Stimulated activated CD4-positive, alpha-beta T cell treated with anti-CD3 and anti-CD28 coated beads, Interleukin-1b, Interleukin-23, amount 100 ng/mL, for 1 hour (primary cell): ENCODE measurements at places on chromosomes 7 and 10.
A peak's percentile ranks its signal among the peaks of the same experiment; 100 is the strongest.

DNA sequence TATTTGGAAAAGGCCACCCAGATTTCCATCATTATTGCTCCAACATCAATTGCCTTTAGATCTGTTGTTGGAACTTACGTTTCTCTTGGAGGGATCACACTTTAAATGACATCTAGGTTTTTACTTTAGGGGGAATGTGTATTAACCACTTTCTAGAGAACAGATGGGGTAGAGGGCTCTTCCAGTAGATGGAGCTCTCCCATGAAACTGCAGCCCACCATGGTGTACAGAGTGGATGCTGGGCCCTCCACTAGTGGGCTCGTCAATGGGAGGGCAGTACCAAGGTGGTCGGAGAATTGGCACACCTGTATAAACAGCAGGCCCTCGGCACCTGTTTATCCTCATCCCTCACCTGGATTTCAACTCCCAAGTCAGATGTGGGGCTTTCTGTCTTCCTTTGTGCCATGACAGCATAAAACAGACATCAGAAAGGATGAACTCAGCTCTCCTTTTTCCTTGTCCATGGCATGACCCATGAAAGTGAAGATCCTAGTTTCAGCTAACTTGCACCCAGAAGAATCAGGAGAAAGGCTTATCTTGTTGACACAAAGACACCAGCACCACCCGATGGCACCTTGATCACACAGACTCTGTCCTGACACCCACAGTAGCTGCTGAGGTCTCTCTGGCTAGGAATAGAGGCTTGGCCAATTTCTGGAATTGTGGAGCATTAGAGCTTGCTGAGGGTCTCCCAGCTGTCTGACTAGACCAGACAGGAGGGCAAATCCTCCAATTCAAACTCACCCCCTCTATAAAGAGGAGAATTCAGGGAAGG, 150.5 kb downstream of the CYP26A1 start:
- DNase-seq, result no peak

- no peak for DNase-seq
Measured at GRCh38 chr7:91837397-91838070, 43.0 kb downstream of the MTERF1 start.

- DNase-seq, result no peak
Measured at GRCh38 chr7:94354953-94355352, 39.7 kb upstream of the COL1A2 start.

DNA sequence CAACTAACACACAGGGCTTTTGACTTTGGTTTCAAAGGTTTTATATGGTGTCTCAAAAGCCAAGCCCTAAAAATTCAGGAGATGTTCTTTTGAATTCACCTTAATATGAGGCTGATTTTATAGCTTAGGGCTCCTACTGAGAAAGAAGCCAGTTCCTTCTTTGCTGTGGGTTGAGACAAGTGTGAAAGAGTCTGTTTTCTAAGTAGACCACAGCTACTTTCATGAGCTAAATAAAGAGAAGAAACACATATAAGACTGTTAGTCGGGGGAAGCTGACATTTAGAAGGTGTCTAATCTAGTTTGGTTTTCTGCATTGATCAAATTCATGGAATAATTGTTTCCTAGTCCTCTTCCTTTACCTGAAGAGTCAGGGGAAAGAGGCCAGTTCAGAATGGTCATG, 332.1 kb upstream of the CELF2 start:
- DNase-seq, result no peak

DNA sequence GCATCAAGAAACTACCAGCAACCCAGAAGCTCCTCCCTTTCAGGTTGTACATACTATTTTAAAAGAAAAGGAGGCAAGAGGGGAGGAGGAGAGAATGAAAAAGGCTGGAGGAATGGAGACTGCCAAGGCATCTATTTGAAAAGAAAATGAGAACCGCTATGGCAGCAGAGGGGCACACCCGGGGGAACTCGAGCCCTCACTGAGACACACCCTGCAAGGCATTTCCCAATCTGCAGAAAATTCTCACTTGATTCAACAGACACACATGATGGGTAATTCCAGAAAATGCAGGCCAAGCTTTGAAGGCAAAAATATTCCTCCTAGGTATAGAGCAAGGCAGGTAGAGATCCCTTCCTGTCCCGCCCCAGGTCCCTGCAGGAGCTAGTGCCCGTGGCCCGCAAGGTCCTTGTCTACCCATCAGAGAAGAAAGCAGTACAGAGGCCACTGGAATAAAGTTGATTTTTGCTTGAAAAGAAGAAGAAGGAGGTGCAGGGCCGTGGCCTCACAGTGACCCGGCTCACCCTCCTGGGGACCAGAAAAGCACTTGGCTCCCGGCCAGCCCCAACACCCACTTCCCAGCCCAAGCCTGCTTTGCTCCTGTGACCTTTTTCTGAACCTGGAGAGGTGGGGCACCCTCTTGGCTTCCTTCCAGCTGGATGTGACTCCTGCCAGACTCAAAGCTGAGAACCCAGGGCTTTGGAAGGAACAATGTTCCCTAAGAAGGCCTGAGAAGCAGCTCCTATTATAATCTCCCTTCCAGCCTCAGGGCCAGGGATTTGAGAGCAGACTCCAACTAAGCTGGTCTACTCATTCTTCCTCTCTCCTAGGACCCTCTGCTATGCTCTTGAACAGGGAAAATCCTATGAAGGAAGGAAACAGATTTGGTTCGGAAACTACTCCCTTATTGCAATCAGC, 6.2 kb upstream of the PIK3CG start:
- no peak for DNase-seq

GRCh38 chr10:125064681-125065492, 95.5 kb downstream of the CTBP2 start:
- no peak for DNase-seq

DNA sequence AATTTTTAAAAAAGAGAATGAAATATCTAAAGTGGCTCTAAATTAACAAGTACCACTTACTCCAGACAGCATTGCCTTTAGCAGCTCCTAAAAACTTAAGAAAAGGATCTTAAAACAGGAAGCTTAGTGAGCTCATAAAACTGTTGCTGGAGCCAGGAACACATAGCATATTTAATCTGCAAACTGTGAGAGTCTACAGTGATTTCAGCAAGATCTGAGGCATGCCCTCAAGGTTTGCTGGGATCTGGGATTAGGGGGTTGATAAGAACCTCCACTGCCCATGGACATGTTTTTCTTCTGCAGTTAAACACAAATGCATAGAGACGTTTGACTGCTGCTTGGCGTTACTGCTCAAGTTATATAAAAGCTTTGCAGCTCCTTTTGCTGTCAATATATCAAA, 3.8 kb downstream of the GLI3 start:
- no peak for DNase-seq

DNA sequence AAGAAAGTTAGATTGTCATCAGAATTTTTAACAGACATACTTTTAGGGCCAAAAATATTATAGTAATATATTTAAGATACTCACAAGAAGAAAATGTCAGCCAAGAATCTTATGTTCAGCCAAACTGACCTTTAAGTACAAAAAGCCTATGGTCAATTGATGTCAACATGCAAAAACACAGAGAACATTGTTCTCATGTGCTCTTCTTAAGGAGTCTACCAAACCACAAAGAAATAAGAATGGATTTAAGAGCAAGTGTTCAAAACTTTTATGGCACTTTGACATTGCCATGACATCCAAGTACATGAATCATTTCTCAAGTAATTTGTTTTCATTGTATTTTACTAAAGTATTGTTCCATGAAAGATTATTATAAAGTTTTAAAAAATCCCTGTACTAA, 180.4 kb downstream of the TMEM26 start:
- DNase-seq, result no peak

DNA sequence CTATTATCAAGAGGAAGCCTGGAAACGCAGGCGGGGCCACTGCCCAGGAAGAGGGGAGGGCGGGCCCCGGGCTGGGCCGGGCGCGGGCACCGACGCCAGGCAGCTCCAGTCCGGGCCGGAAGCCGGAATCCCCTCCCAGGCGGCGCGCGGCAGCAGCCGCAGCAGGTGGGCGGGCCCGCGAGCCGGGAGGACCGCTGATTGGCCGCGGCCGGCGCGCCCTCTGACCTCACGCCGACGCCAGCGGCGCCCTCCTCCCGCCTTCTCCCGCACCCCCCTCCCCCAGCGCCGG, 438 bp downstream of the BCL7B start:
- DNase-seq, result peak; percentile 78

GRCh38 chr7:875051-875450, 1.3 kb upstream of the GET4 start:
- no peak for DNase-seq

GRCh38 chr7:98745722-98746318, 124.0 kb downstream of the TMEM130 start:
- DNase-seq, result peak; percentile 34

- no peak for DNase-seq
Measured at GRCh38 chr10:14784459-14785055, 9.9 kb upstream of the FAM107B start.

DNA sequence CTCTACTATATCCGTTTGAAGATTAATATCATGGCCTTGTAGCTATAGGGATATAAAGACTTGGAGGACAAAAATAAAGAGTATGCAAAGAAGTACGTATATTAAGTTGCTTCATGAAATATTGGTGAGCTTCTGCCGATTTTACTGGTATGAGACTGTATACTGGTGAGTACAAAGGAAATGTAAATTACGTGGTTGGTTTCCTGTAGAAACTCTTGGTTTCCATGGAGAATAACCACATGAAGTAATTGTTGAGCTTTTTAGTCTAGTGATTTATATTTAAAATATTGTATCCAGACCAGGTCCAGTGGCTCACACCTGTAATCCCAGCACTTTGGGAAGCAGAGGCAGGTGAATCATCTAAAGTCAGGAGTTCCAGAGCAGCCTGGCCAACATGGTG, 32.2 kb upstream of the GLI3 start:
- no peak for DNase-seq

- DNase-seq, result no peak
Measured at GRCh38 chr7:74149603-74150002, 24.6 kb upstream of the EIF4H start.

DNA sequence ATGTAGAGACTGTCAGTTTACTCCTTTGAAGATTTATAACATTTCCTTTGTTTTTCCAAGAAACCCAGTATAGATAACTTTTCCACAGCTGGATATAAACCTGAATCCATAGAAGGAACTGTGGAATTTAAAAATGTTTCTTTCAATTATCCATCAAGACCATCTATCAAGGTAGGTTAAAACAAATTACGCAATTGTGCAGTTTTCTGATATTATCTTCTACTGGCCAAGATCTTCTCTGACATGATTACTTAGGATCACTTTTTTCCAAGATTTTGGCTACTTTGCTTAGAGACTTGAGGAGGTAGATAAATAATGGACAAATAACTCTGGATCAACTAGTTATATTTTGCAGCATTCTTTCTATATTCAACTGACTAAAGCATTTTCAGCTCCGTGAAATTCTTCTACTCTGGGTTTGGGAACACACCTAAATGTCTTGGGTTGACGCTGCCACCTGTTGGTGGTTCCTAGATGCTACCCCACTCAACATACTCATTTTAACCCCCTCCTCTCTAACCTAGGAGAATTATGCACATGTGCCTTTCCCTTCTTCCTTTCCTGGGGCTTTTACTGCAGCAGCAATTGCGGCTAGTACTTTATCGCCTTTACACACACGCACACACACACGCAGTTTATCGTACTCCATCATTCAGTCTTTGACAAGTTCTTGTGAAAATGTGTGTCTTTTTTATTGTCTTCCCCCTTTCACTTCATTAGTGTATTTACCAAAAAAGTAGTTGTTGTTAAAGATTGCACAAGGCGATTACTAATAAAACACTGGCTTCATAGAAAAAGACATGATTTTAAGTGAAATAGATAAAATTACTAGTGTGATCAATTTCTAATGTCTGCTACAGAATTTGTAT, 32.7 kb downstream of the ABCB5 start:
- no peak for DNase-seq

DNA sequence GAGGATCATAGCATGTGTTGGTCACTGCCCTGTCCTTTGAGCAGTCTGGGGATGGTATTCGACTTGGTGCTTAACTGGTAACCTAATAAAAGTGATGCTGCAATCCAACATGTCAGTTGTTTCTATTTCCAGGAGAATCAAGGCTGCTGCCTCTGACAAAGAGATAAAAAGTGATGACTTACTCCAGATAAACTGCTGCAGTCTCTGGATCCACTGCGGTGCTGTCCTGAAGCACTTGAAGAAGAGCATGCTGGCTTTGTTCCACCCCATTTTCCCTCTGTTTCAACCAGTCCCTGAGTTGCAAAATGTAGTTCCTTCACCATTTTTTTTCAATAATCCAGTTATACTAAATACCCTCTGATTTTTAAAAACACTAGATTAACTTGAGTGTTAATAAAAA, 403.5 kb upstream of the ANKRD30A start:
- no peak for DNase-seq

DNA sequence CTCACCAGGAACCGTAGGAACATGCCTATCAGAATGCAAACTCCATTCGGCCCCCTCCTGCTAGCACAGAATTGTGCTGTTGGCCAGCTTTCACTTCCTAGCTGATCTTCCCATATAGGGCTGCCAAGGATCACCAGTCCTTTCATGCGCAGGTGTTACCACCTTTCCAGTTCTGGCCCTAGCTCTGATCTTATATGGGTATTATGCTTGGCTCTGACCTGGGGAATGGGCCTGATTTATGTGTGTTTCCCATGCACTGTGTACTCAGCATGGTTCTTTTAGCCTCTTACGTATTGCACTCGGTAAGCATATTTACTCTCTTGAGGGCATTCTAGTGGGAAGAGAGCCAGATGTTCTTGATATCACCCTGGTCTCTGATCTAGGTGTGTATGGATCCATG, 11.1 kb downstream of the SLC35G1 start:
- no peak for DNase-seq

DNA sequence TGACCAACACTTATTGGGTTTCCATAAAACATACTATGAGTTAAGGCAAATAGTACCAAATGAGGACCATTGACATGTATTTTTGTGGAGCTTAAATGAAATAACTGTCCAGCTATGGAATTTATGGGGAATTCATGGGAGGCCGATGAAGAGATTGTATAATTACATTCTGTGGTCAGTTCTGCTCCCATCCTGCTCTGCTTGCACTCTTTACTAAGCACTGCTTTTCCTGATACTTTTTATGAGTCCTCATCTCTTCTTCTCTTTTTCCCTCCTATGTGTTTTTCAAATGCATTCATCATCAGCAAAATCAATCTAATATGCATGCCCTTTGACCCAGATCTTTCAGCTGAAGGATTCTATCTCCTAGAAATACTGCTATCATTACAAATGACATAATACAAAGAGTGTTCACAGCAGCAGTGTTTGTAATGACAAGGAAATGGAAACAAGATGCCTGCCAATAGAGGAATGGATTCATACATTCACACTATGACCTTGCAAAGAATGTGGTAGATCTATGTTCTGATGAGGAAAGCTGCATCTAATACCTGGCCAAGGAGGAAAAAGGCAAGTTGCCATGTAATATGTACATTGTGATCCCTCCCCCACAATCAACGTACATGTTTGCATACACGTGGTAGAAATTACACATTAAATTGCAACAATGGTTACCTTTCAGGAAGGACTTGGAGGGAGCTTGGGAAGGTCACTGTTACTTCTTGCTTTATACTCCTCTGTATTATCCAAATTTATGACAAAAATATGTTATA, 73.9 kb downstream of the PCGF5 start:
- no peak for DNase-seq
